IMR-90 (cell line): ENCODE measurements at places on chromosomes 16 and 17. TPM values are rescaled to one million over a fixed set of nuclear protein-coding genes. Genes with fewer than 3 reads are reported as not detected.

DNA sequence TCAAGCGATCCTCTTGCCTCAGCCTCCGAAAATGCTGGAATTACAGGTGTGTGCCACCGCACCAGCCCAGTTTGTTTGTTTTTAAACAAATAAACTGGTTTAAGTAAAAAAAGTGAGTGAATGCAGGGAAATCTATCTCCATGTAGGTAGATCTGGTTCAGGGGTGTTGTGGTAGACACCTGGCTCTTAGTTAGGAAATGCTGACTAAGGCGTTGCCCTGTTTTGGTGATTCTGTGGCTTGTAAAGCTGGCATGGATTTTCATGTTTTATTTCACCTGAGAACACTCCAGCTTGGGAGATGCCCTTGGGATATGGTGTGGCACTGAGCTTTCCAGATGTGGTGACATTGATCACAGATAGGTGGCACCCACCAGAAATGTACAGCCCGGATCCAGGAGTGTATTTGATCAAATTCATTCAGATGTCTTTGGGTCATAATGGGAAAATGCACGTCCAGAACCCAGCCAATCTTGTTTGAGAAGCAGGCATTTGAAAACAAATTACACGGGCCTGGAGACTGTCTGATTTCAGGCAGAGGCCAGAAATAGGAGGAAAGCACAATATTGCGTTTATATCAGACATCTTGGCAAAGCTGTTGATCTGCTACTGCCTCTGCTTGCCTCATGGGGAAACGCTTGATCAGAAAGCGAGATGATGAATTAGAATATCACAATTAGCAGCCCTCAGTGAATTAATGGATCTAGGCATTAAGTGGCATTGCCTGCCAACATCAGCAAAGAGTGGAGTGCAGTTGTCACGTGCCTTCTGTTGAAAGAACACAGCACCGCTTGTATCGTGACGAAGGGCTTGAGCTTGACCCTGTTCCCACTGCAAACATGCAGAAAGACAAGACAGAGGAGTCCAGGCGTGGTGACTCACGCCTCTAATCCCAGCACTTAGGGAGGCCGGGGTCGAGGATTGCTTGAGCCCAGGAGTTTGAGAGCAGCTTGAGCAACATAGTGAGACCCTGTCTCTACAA, 7.3 kb upstream of the IL34 start:
- peak; percentile 87 for DNase-seq
- H3K27ac ChIP-seq, result peak overlapping the region; percentile 25; the same call in 1 of the 2 replicates
- no peaks in the 10 kb centered on the region for H3K36me3 ChIP-seq
- no peaks in the 10 kb centered on the region for H3K27me3 ChIP-seq

DNA sequence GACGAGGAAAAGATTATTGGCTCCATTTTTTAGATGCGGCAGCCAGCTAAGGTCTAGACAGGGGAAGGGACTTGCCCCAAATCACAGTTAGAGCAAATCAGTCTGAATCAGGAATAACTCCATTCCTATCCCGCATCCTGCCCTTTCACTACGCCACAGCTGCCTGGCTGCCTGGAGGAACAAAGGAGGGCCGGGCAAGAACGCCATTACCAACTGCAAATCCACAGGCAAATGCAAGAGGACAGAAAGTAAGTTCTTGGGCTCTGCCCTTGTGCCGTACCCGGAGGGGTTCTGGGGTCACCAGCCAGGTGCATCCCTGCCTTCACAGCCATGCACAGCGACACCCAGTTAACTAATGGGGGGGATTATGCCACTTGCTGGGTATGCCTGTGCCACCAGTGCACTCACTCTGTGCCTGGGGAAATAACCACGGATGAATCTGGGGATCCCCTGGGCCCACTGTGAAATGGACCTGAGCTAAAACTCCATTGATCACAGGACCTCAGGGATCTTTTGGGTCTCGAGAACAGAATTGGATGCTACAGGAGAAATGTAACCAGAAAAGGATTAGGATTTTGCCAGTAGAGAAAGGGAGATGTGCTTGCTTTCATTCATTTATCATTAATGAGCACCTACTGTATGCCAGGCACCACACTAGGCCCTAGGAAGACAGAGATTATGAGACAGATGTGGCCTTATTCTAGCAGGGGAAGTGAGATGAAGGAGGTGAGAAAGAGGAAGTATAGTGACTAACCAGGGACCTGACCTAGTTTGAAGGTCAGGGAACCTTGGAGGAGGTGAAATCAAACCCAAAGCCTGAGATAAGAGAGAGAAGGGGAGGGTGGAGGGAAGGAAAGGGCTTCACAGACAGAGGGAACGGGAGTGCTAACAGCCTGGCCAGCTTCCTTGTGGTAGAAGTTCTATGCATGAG, 17.7 kb downstream of the BCL7C start:
- DNase-seq, result peak; percentile 26
- peak overlapping the region; percentile 94 for H3K27ac ChIP-seq
- peak overlapping the region; percentile 82 for H3K4me3 ChIP-seq

Gene SLC46A1
- 2.7 and 2.8 TPM in 2 replicates for total RNA-seq

- no peak overlapping the region for H3K27ac ChIP-seq
- peaks cover 7% of the 10 kb centered on the region for H3K4me1 ChIP-seq
- no peaks in the 10 kb centered on the region for H3K36me3 ChIP-seq
- no peak overlapping the region for H3K4me3 ChIP-seq
- no peaks in the 10 kb centered on the region for H3K27me3 ChIP-seq
These were observed 77.6 kb downstream of the CHD9 start for GRCh38 chr16:53132406-53132805.

DNA sequence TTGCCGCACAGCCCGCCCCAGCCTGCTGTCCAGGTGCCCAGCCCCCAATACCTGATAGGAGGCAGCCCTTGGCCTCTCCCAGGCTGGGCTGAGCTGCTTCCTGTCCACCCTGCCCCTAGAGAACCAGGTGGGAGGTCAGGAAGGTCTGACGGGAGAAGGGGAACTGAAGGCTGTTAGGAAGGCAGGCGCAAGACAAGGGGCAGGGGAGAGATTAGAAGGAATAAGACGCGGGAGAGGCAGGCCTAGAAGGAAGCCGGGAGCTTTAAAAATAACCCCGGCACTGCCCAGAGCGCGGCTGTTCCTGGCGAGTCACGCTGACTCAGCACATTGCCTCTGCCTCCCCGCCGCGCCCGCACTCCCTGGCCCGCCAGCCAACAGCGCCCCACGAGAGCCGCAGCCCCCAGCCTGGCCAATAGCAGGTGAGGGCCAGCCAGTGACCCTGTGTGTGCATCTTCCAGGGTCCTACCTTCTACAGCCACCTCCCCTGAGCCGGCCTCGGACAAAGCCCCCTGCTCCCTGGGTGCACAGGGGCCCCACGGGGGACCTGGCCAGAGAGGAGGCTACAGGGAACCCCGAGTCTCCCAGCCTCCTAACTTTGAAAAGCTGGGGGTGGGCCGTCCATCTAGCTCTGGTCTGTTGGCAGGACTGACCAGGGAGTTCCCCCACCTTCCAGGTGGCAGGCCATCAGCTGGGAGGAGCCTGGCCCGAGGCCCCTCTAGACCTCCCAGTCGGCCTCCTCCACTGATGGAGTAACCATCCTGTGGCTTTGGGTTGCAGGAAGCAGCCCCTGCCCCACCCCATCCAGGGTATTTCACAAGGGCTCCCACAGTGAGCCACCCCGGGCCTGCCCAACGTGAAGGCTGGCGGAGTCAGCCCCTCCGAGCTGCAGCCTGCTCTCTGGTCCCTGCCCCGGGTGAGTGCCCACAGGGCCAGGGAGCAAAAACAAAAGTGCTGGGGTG, 4.0 kb downstream of the MAFG start:
- H3K27me3 ChIP-seq, result no peaks in the 10 kb centered on the region
- peak; percentile 72 for DNase-seq
- peak overlapping the region; percentile 93 for H3K27ac ChIP-seq
